Neural crest cell (in vitro differentiated cells): ENCODE measurements at places on chromosomes 3 and 15. TPM values are rescaled to one million over a fixed set of nuclear protein-coding genes. Genes with fewer than 3 reads are reported as not detected.

Gene GOLGA6L10
- total RNA-seq, result 3.6 and 3.7 TPM in 2 replicates

Gene SV2B
- total RNA-seq, result not detected in 2 replicates

Gene SLC22A13
- 0.19 and 0.41 TPM in 2 replicates for total RNA-seq

Gene USP3
- total RNA-seq, result 80.0 and 85.7 TPM in 2 replicates

GRCh38 chr15:85496151-85496550 lies 115.7 kb downstream of the AKAP13 start:
- no peak overlapping the region for H3K27ac ChIP-seq
- H3K4me3 ChIP-seq, result no peak overlapping the region
- H3K36me3 ChIP-seq, result no peaks in the 10 kb centered on the region
- no peaks in the 10 kb centered on the region for H3K27me3 ChIP-seq

GRCh38 chr3:149678351-149678950 lies 20.6 kb upstream of the WWTR1 start:
- H3K4me3 ChIP-seq, result no peak overlapping the region
- H3K27me3 ChIP-seq, result no peaks in the 10 kb centered on the region
- H3K27ac ChIP-seq, result no peak overlapping the region
- DNase-seq, result no peak
- H3K36me3 ChIP-seq, result no peaks in the 10 kb centered on the region

- H3K4me1 ChIP-seq, result peaks cover 8% of the 10 kb centered on the region
- H3K27ac ChIP-seq, result no peak overlapping the region
These were observed 3.3 kb downstream of the FETUB start for GRCh38 chr3:186643493-186643892.

DNA sequence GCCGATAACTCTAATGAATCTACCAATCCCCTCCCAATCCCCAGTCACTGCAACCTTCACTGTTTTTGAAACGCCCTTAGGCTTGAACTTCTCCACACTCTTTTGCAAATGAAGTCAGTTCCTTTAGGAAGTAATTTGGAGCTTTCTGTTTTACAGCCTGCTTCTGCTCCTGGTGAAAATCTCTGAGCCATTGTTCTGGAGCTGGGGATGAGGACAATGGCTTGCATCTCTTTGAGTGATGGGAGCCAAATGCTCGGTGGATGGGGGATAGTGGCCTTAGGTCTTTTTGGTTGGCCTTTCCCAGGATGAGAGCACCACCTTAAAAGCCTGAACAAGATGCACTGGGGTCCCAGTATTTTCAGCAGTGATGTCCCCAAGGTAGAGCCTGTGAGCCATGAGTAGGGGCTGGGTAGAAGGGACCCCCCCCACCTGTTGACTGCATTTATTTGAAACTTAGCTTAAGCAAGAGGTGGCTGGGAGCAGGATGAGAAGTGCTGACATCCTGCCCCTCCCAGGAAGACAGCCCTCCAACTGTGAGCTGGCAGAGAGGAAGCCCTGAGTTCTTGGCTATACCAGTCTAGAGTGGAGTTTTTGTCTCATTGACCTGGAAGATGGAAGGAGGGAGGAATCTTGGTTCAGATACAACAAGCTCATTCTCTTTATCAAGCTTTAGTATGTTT lies 7.6 kb upstream of the MYO5C start:
- no peaks in the 10 kb centered on the region for H3K27me3 ChIP-seq
- DNase-seq, result no peak
- no peak overlapping the region for H3K27ac ChIP-seq
